Iris pigment epithelial cell (primary cell): ENCODE measurements at places on chromosomes 4 and X.

DNA sequence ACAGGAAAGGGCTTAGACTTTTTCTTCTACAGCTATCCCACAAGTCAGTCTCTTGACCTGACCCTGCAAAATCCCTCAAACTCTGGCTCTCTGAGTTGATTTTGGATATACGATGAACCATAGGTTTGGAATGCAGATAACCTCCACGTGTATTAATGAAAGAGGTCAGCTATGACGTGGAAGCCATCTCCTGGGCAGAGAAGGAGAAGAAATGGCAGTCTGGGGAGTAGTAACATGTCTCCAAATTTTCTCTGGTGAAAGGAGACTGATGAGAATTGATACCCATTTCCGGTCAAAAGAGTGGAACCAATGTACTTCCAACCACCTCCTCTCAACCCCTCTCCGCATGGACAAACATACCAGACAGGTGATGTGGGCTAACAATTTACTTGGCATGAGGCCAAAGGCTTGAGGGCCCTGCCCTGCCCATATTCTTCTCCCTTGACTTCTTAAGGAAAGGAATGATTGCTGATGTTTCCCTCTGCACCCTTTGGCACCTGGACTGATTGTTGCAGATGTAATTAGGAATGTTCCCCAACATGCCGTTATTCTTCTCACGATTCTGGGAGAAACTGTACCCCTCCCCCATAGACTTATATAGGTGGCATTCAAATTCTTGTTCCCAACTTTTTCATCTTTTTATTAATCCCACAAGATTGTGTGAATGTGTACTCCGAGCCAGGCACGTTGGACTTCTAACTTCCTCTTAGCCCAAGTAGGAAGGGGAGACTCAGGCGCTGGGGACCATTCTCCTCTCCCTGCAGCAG is 580 bp upstream of the PLS3 start:
- peak; percentile 64 for DNase-seq

DNA sequence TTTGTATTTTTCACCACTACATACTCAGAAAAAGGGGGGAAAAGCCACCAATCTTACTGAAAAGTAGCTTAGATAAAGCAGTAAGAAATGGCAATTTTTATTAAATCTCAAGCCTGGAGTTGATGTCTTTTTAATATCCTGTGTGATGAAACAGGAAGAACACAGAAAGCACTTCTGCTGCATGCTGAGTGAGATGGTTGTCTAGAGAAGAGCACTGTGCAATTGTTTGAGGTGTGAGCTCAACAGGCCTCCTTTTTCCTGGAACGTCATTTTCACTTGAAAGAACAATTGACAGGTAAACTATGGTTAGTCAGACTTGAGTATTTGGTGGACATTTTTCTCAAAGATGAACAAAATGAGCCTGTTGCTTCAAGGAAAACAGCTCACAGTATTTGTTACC is 73.9 kb downstream of the RTL5 start:
- DNase-seq, result no peak

DNA sequence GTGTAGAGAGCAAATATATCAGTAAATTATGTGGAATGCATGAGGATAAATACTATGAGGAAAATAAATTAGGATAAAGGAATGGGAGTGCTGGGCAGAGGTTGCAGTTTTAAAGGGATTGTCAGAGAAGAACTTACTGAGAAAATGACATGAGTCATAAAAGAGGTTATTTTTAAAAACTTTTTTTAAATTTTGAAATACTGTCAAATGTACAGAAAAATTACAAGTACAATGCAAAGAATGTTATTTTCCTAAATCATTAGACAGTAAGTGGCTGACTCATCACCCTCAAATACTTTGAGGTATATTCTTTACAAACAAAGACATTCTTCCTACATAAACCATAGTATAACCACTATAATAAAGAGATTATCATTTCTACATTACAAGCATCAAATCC is 29.8 kb upstream of the H2AZ1 start:
- DNase-seq, result peak; percentile 50

DNA sequence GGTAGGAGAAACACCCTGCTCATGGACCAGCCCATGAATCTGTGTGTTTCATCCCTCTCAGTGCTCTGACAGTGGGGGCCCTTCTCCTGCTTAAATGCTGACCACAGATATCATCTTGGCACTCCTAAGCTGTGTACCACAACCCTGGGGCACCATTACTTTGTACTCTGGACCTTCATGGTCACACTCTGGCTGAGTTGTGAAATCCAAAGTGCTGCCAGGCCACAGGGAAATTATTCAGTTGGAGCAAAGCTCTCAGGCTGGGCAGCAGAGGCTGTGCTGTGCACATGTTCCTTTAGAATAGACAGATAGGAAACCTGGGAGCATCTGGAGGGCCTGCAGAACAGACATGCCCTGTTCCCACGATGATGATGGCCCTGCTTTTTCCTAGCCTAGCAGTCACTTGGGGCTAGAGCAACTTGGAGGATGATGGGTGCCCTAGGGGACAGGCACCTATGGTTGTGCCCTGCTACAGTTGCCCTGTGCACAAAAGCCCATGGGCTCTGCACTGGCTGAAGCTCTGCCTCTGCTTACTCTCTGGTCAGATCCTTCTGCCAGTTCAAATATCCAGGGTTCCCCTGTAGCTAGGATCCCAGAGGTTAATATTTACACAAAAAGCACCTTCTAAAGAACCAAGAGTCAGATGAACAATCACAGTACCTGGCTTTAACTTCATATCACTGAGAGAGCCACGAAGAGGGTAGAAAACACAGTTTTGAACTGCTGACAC is 48.5 kb upstream of the CDX4 start:
- no peak for DNase-seq

GRCh38 chr4:56424697-56425514 is 10.5 kb downstream of the PPAT start:
- peak; percentile 38 for DNase-seq

DNA sequence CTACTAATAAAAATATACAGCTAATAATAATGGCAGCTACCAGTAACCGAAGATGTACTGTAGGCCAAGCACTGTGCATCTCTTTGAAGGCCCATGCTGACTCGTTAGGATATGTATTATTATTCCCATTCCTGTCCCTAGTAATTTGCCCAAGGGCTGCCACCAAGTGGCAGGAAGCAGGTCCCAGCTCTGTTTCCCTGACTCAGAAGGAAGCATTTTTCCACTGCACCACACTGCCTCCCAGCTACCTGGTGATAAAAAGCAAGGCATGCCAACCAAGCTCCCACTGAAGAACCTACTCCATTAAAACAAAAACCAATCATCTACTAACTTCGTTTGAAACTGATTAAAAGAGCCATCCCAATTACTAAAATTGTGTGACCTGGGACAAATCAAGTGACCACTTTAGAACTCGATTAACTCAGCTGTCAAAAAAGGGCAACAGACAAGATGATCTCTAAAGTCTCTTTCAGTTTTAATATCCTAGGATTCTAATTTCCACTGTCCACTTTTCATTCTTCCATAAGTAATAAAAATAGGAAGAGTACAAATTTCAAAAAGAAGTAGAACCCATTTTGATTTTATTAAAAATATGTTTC is 24.3 kb upstream of the PGM2 start:
- no peak for DNase-seq

DNA sequence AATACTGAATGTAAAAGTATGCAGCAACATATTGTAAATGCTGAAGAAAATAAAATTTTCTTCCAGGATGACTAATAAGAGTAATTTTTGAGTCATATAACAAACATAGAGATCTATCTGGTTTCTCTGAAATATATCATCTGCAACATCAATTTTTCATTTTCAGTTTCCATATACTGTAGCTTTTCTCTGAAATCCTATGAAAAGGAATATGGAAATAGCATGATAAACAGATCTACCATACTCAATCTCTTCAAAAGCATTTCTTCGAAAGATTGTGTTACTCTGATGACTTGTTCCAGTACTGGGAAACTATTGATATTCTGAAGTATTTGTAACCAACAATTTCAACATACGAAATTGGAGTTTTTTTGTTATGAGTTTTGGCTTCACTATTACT is 1156.7 kb downstream of the FAM133A start:
- DNase-seq, result no peak

DNA sequence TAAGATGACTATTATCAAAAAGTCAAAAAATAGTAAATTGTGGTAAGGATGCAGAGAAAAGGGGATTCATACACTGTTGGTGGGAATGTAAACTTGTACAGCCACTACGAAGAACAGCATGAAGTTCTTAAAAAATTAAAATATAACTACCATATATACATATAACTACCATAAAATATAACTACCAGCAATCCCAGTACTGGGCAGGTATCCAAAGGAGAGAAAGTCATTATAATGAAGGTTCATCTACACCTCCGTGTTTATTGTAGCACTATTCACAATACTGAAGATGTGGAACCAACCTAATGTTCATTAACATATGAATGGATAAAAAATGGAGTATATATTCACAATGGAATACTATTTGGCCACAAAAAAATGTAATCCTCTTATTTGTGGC is 360.9 kb upstream of the CT83 start:
- DNase-seq, result no peak

DNA sequence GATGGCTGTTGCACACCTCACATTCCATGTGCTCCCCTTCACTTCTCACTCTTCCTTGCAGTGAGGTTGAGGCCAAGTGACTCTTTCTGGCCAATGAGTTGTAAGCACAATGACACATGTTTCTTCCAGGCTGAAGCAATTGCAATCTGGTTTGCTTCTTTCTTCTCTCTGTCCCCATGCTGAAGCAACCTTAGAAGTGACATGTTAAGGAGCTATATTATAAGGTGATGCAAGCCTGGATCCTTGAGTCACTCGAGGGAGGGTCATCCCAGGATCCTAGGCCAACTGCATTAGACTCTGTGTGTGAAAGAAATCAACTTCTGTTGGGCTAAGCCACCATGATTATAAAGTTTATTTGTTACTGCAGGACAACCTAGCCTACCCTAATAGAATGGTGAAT is 45.5 kb upstream of the HS3ST1 start:
- no peak for DNase-seq

- DNase-seq, result no peak
Observed at GRCh38 chr4:37400241-37400881, 155.8 kb downstream of the NWD2 start.

- no peak for DNase-seq
Observed at GRCh38 chr4:133598779-133599178, 449.7 kb downstream of the PCDH10 start.

GRCh38 chr4:139833151-139833910 is 167.7 kb downstream of the MGST2 start:
- DNase-seq, result no peak

DNA sequence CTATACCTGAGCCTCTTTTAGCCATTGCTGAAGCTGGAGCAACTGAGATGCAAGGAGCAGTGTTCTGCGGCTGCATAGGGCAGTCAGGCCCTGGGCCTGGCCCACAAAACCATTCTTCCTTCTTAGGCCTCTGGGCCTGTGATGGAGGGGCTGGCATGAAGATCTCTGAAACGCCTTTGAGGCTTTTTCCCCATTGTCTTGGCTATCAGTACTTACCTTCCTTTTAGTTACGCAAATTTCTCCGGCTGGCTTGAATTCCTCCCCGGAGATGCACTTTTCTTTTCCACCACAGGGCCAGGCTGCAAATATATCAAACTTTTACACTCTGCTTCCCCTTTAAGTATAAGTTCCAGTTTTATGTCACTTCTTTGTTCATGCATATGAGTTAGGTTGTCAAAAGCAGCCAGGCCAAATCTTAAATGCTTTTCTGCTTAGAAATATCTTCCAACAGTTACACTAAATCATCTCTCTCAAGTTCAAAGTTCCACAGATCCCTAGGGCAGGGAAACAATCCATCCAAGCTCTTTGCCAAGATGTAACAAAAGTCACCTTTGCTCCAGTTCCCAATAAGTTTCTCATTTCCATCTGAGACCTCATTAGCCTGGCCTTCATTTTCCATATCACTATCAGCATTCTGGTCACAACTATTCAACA is 194.4 kb upstream of the PCDH7 start:
- no peak for DNase-seq
